ENCODE measurements at places on chromosomes 13 and 19.

DNA sequence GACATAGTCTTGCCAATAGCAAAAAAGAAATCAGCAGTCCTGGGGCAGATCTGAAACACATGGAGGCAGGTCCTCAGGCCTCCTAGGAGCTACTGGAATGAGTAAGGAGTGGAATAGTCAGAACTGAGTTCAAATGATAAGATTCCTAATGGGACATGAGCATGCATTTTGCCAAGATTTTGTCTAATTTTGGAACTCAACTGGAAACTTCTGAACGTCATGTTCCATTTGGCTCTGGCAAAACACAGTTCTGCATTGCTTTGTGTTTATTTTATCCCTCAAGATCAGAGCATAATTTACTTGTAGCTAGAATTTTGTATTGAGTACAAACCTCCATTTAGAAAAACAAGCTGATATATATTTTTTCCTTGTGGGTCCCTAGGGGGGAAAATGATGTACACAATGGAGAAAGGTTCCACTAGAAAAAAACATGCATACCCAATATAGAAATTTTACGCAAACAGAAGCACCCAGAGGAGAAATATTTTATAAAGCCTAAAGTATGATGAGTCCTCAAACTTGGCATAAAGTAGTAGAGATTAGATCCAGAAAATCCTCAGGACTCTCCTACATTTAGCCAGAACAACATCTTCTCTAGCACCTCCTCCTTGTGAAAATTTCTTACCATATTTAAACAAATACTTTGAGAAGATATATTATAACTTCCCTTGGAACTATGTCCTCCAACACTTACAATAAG is 149.0 kb upstream of the SERP2 start:
- no peak for DNase-seq

GRCh38 chr13:113804703-113805430 is 45.8 kb downstream of the TMEM255B start:
- no peak for DNase-seq

- DNase-seq = no peak
Observed at GRCh38 chr13:53513226-53513625, 484.6 kb downstream of the OLFM4 start.

- DNase-seq = no peak
Observed at GRCh38 chr19:4744451-4745174, 21.0 kb upstream of the DPP9 start.

GRCh38 chr13:41059456-41060081 is 1.7 kb upstream of the WBP4 start:
- no peak for DNase-seq
